ENCODE measurements at places on chromosomes 3 and 15. TPM values are rescaled to one million over a fixed set of nuclear protein-coding genes. Genes with fewer than 3 reads are reported as not detected.

CIB2 gene
- 2.2 TPM for total RNA-seq

PLSCR5 gene
- total RNA-seq, result not detected

QTRT2 gene
- 35.0 TPM for total RNA-seq

IL12A gene
- not detected for total RNA-seq

IL17RB gene
- total RNA-seq, result 0.31 TPM

NUSAP1 gene
- 281 TPM for total RNA-seq

RHCG gene
- not detected for total RNA-seq

Data from activated CD8-positive, alpha-beta T cell treated with anti-CD3 and anti-CD28 coated beads, Interleukin-2, amount 10 ng/mL, durations not matched to agents 7 days and 5 days (primary cell).